ACHN (cell line): ENCODE measurements at places on chromosomes 6 and 20.

- DNase-seq, result no peak
Measured at GRCh38 chr20:19129976-19130612, 82.3 kb upstream of the SLC24A3 start.

DNA sequence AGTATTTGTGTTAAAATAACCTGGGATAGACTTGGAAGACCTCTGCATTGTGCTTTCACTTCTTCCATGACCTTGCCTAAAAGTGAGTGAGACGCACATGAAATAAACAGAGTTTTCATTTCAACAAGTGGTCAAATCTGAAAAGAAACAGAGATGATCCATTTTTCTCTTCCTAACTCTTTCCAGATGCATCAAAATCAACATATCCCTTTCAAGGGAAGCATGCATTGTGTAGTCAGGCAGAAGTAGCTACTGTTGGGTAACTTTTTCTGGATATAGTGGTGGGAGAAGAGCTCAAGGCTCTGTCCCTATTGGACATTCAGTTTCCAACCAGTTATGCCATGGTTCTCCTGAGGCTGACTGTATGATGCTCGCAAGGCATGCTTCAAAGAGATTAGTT is 233.0 kb upstream of the JAG1 start:
- DNase-seq, result no peak

DNA sequence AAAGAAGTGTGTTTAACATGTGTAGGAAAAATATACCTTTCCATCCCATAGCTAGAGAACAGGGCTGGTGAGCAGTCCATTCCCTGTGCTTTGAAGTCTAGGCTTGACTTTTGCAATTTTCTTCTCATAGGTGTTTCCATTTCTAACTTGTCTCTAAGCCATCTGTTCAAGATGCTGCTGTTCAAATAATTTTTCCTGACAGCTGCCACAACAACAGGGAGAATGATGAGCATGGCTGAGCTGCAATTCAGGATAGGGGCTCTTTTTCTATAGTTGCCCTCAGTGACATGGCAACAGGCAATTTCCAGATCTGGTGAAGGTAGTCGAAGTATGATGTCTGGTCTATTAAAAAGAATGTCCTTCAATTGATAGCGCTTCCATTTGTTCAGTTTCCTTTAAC is 103.0 kb upstream of the HS3ST5 start:
- no peak for DNase-seq

GRCh38 chr6:163356743-163357142 is 57.8 kb upstream of the QKI start:
- no peak for DNase-seq

GRCh38 chr6:43115365-43115764 is 39.3 kb downstream of the PTK7 start:
- no peak for DNase-seq

- no peak for DNase-seq
Measured at GRCh38 chr6:137692308-137692707, 174.8 kb upstream of the TNFAIP3 start.

- DNase-seq, result no peak
Measured at GRCh38 chr6:90780141-90780540, 193.3 kb upstream of the MAP3K7 start.

- DNase-seq, result no peak
Measured at GRCh38 chr20:60955706-60956105, 296.4 kb upstream of the CDH4 start.

DNA sequence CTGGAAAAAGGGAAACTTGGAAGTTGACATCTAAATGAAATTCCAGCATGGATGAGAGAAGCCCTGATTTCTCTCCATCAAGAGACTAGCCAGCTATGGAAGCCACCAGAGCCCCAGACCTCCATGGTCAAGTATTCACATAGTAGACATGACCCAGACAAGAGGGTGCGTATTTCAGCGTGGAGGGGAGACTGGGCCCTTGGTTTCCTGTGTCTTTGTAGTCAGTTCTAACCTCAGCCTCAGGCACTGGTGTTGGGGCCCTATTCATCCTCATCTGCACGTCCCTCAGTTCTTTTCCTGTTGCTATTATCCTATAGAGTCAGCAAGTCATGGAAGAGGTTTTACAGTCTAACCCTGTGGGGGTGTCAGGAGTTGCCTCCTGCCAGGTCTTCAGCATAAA is 12.5 kb downstream of the GNL1 start:
- no peak for DNase-seq

GRCh38 chr6:146041282-146041681 is 12.4 kb downstream of the GRM1 start:
- peak; percentile 44 for DNase-seq

DNA sequence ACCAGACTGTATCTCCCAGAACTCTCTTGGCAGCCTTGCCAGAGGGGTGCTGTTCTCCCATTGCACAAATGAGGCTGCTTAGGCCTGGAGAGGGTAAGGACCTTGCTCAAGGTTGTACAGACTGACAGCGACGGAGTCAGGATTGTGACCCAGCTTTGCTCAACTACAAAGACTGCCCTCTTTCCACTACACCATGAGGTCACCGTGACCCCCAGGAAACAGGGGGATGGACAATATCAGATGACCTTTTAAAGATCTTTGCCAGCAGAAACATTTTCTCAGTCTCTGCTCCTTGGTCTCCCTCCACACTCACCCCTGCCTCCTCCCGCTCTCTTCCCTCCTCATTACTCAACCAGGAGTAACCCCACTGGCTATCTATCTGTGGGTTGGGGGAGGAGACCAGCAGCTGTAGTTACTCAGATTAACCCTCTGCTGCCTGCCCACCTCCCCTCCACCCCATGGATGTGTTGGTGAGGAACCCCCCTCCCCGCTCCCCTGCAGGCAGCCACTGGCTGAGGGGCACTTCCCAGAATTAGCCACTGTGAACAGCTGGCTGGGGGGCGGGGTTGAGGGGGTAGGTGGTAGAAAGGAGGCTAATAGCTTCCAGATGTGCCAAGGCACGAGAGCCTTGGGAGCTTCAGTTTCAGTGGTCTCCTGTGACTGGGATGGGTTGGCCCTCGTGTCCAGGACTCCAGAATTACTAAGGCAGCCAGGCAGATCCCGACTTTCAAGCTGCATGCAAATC is 26.9 kb upstream of the MRPS18A start:
- DNase-seq, result no peak

DNA sequence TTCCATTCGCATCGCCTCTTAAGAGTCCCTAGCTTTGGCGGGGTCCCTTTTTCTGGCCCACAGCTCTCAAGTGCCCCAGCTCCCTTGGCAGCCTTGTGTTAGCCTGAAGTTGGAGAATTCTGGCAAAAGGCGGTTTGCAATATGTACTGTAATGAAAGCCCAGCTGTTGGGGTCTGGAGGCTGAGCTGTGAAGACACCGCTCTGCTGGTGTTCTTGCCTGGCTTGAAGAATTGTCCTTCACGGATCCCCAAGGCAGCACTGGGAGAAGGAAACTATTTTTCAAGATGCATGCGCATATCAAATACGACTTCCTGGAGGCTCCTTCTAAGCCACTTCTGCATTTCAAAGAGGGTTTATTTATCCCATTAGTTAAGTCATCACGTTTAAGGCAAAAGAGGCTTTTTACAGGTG is 21.4 kb upstream of the CITED2 start:
- DNase-seq, result no peak

DNA sequence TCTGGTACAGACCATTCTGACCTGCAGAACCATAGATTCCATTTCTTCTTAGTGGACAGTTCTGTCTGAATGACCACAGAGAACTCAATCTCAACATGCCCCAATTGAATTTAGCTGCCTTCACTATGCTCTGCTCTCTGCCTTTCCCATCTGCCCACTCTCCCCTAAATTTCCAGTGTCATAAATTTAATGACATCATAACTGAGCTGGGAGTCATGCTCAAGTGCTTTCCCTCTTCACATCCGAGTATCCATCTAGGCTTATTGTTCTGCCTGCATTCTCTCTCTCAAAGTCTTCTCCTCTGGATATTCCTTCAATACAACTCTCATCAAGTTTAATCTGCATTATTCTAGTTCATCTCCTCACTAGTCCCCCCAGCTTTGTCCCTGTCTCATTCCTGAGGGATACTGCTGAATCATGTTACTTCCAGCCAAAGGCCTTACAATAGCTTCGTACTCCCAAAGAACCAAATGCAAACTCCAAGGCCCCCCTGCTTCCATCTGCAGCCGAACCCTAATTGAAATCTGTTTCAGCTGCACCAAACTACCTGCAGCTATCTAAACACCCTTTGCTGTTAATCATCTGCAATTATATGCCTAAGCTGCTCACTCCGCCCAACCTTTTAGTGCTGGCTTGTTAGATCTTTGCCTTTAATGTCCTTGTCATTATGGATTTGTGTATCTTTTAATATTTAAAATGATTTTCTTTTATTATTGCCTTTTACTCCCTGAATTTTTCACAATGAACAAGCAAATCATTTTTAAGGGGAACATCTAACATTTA is 46.1 kb downstream of the SLC35B3 start:
- no peak for DNase-seq

GRCh38 chr6:14757014-14757413 is 488.9 kb upstream of the JARID2 start:
- DNase-seq, result no peak
